Mucosa of gallbladder (tissue), 1 donor: ENCODE measurements at places on chromosomes 7 and 10. TPM values are rescaled to one million over a fixed set of nuclear protein-coding genes. Genes with fewer than 3 reads are reported as not detected.

Gene FAM25C
- not detected for total RNA-seq

- no peak for DNase-seq
These were observed 71.0 kb upstream of the ZNF479 start for GRCh38 chr7:57203161-57203791.

GRCh38 chr7:134140889-134141867, 14.0 kb downstream of the LRGUK start:
- DNase-seq, result peak; percentile 61

- DNase-seq, result no peak
These were observed 176.9 kb upstream of the AOAH start for GRCh38 chr7:36900988-36901710.
